SK-N-MC (cell line): ENCODE measurements at places on chromosomes 13 and 19.

DNA sequence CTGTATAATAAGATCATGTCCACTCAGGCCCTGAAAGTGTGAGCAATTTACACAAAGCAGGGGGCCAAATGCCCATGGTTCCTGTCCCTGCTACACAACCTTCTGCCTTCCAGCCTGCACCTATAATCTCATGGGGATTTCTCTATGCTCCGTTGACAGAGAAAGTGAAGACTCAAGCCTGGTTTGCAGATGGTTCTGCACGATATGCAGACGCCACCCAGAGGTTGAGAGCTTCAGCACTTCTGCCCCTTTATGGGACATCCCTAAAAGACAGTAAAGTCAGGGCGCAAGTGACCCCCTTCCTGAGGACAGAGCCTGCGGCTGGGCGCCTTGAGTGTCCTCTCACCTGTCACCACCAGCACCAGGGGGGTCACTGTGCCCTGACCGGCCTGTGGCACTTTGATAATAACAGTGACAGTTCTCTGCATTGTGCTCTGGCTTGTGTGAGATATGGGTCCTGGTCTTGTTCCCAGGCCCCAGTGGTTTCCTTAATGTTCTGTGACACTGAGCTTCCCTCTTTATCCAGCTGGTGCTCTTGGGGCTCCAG lies 15.1 kb downstream of the LILRA5 start:
- no peak for DNase-seq

DNA sequence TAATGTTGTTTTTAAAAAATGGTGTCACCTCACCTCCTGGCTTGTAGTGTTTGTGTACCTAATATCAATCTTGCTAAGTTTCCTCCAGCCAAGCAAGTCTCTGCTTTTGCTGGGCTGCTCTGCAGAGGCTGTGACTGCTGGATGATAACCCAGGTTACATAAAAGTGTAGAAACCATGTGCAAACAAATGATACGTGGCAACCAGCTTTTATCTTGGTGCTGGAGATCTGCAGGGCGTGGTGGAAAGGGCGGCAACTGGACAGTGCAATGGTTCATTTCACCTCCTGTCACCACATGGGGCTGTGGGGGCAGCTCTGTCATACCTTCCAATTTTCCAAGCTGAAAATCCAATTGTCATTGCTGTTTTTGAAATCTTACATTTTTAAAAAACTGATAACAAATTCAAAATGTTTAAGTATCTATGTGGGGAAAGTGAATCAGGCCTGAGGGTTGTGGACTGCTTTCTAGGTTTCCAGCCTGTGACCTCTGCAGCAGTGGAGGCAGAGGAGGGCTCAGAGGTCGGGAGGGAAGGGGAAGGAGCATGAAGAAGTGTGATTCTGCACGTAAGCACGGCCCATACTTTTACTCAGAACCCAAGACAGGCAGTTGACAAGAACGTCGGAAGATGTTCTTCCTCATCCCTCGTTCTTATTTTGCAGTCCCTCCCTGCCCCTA lies 9.7 kb downstream of the GPR42 start:
- DNase-seq, result no peak

GRCh38 chr13:31018511-31018910 lies 86.1 kb downstream of the TEX26 start:
- no peak for DNase-seq

DNA sequence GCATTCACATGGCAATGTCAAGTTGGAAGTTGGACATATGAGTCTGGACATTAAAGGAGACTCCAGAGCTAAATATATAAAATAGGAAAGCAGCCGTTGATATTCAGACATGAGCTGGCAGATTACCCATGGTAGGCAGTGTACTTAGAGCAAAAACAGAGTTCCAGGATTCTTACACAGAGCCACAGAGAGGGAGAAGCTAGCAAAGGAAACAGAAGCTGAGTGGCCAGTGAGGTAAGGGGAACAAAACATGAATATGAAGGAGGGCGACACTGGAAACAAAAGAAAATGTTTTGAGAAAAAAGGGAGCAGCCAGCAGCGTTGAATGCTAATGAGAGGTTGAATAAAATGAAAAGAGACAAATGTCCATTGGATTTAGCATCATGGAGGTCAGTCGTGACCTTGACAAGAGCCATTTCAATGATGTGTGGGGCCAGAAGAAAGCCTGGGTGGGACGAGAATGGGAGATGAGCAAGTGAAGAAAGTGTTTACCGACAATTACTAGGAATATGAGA lies 198.4 kb downstream of the POU4F1 start:
- DNase-seq, result no peak

- no peak for DNase-seq
These were observed 22.5 kb downstream of the LRFN3 start for GRCh38 chr19:35958660-35959039.

- DNase-seq, result no peak
These were observed 90.3 kb upstream of the SOX1 start for GRCh38 chr13:111976474-111977178.

DNA sequence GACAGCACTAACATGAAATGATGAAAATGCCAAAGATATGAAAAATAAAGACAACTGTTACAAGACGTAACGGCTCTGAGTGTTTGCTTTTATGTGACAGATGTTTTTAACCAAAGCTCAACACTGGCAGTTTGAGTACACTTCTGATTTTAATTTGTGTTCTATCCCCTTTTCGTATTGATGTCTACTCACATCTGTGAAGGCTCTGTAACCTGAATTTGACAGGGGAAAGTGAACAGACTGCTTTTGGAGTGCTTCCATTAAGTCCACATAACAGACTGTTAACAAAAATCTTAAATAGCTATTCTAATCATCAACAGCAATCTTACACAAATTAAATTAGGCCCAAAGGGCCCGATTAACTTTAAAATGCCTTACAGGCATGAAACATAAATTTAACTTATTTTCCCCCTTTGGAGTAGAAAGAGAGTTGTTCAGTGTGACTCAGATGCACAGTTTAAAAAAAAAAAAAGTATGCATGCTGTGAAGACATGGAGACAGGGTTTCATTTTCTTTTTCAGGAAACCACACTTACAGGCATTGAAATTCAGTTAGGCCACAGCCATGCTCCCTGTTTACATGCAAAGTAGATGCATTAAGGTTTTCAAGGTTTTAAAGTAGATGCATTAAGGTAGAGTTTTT lies 16.3 kb upstream of the RNASEH2B start:
- DNase-seq, result peak; percentile 94

DNA sequence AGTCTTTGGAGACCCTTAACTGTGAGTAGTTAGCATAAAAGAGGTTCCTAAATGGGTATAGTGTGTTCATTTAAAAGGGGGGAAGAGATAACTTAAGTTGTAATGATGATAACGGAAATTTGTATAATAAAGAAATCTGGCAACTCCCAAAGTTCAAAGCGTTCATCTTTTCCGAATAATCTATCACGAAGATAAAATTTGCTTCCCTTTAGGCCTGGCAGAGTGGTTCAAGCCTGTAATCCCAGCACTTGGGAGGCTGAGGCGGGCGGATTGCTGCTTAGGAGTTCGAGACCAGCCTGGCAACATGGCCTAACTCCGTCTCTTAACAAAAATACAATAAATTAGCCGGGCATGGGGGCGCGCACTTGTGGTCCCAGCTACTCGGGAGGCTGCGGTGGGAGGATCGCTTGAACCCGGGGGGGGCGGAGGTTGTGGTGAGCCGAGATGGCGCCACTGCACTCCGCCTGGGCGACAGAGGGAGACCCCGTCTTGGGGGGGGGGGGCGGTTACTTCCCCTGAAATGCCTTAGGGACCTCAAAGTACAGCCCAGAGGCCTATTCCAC lies 934 bp downstream of the N4BP2L2 start:
- DNase-seq, result no peak

GRCh38 chr19:726993-727956 lies 18.5 kb downstream of the PALM start:
- DNase-seq, result no peak

DNA sequence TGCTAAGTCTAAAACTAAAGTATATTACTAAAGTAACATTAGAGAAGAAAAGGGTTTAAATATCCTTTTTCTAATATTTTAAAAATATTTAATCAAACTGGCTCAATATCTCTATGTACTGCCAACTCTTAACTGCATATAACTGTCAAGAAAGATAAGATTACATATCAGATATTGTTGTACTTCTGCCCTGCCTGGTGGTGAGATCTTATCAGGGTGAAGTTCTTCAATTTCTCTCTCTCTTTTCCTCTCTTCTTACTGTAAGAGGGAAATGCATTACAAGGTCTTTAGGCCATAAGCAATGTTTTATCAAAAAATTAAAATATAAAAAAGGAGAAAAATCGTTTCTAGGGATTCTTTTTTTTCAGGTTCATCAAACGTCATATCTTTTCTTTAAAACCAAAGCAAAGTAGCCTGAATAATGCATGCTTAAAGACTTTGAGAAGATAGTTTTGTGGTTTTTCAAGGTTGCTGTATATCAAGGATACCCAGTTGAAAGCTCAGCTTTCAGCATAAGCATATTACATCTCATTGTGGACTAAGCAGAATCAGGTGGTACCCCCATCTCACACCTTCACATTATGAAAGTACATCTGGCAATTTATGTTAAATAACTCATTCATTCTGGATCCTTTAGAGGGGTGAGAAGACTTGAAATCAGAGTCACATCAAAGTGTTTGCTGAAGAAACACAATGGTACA lies 1625.7 kb upstream of the SLC10A2 start:
- DNase-seq, result no peak

- DNase-seq, result no peak
These were observed 37.5 kb upstream of the GPR183 start for GRCh38 chr13:99344610-99345208.

DNA sequence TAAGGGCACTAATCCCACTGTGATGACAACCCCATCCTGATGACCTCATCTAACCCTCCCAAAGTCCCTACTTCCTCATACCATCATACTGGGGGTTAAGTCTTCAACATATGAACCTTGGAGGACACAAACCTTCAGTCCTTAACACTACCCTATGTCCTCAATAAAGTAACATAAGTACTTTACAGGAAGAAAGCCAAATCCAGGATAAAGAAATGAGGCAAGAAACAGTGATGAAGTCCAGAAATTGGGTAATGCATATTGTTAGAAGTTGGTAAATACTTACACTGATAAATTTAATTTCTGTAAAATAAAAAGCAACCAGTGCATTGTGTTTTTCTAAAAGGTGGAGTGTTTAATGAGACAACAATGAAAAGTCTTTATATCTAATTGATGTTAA lies 284.8 kb upstream of the SOX21 start:
- no peak for DNase-seq

DNA sequence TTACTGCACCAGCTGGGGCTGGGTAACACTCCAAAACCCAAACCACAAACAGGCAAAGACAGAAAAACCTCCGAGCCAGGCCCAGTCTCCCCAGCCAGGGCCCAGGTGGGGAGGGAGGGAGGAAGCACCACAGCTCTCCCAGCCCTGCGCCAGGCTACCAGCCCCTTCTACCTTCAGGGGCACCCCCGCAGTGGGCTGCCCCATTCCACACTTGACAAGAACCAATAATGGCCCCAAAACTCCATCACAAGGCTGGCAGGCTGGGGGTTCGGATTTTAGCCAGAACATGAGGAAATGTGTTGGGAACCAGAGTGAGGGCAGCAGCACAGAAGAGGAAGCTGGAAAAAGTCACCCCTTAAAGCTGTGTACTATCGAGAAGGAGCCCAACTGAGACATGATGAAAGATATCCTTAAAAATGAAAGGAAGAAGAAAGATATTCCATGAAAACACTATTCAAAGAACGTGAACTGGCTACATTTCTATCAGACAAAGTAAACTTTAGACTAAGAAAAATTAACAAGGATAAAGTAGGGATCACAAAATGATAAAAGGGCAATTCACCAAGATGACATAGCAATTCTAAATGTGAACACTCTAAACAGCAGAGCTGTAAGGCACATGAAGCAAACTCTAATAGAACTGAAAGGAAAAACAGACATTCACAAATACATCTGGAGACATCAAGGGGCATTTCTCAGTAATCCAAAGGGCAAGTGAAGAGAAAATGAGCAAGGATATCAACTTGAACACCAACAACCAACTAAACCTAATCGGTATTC lies 12.9 kb downstream of the TUBGCP3 start:
- no peak for DNase-seq

- DNase-seq, result no peak
These were observed 41.5 kb downstream of the KLF12 start for GRCh38 chr13:74092711-74093110.

GRCh38 chr19:41711376-41712261 lies 3.2 kb downstream of the CEACAM5 start:
- DNase-seq, result no peak

DNA sequence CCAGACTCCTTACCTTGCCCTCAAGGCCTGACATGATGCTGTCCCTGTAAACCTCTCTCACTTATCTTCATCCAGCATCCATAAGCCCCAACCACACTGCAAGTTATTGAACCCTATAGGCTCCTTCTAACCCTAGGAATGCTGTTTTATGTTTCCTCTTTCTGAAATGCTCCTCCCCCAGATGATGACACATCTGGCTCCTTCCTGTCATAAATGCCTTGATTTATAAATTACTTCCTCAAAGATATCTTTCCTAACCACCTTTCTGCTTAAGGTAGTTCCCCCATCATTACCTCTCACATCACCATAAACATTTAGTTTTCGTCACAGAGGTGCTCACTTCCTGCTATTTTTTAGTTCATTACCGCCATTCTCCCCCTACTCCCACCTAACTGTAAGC lies 12.3 kb downstream of the RUBCNL start:
- DNase-seq, result no peak

DNA sequence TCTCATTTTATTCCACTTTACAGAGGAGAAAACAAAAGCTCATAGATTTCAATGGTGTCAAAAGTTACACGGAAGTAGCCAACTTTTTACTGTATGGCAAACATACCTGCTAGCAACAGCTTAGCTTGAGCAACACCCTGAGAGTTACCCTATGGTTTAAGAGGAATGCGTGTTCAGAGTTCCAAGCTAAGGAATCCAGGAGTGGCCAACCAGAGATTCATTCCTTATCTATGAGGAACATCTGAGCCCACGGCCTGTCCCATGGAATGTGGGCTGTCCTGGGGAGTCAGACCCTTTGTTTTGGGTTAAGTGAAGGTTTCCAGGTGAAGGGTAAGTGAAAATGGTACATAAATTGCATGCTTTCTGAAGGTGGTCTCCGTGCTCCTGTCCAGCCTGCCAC lies 67.5 kb downstream of the STARD13 start:
- DNase-seq, result no peak

DNA sequence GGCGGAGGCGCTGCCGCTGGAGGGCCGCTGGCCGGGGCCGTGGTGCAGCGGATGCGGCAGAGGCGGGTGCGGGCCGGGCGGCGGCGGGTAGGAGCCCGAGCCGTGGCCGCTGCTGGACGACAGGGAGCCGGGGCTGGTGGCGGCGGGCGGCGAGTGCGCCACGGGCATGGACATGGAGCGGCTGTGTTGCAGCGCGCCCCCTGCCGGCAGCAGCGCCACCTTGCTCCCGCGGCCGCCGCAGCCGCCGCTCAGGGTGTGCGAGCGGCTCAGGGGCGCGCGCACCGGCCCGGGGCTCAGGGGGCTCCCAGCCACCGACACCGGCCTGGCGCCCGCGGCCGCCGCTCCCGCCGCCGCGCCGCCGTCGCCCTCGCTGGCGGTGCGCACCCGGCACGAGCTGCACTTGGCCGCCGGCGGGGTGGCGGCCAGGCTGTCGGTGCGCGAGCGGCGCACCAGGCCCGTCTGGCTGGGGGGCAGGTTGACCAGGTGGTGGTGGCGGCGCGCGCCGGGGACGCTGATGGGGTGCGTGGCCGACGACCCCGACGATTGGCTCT lies 1.7 kb downstream of the IRS2 start:
- DNase-seq, result no peak

- no peak for DNase-seq
These were observed 28.7 kb upstream of the LMO7 start for GRCh38 chr13:75607447-75607846.

GRCh38 chr19:27720155-27720554 lies 1492.8 kb downstream of the UQCRFS1 start:
- no peak for DNase-seq
